ENCODE measurements at places on chromosomes 6 and 20.

DNA sequence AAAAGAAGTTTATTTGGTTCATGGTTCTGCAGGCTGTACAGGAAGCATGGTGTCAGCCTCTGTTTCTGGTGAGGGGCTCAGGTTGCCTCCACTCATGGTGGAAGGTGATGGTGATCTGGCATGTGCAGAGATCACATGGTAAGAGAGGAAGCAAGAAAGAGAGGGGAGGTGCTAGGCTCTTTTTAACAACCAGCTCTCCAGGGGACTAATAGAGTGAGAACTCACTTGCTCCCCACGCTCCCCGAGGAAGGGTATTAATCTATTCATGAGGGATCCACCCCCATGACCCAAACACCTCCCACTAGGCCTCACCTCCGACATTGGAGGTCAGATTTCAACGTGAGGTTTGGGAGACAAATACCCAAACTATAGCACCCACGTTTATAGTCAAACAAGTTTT lies 4.0 kb upstream of the GJB7 start:
- no peak for DNase-seq

GRCh38 chr6:108763931-108764579 lies 84.2 kb upstream of the ARMC2 start:
- DNase-seq = no peak

- no peak for DNase-seq
Observed at GRCh38 chr6:146587459-146587858, 11.3 kb upstream of the ADGB start.

DNA sequence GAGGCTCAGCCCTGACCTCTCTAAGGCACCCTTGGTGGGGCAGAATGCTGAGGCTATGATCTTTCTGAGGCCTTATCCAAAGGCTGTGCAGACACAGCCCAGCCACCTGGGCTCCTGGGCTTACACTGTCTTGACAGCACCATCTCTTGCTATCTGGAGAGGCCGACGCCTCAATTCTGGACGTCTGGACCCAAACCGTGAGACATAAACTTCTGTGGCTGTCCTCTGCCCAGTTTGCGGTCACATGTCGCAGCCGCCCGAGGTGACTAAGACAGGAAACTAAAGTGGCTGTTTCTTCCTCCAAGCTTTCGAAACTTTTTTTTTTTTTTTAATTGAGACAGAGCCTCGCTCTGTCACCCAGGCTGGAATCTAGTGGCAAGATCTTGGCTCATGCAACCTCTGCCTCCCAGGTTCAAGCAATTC lies 49.3 kb downstream of the PRR18 start:
- DNase-seq = peak; percentile 65

- DNase-seq = no peak
Observed at GRCh38 chr6:20952699-20953474, 418.6 kb downstream of the CDKAL1 start.

- DNase-seq = no peak
Observed at GRCh38 chr6:39426073-39426456, 103.6 kb upstream of the KCNK16 start.

DNA sequence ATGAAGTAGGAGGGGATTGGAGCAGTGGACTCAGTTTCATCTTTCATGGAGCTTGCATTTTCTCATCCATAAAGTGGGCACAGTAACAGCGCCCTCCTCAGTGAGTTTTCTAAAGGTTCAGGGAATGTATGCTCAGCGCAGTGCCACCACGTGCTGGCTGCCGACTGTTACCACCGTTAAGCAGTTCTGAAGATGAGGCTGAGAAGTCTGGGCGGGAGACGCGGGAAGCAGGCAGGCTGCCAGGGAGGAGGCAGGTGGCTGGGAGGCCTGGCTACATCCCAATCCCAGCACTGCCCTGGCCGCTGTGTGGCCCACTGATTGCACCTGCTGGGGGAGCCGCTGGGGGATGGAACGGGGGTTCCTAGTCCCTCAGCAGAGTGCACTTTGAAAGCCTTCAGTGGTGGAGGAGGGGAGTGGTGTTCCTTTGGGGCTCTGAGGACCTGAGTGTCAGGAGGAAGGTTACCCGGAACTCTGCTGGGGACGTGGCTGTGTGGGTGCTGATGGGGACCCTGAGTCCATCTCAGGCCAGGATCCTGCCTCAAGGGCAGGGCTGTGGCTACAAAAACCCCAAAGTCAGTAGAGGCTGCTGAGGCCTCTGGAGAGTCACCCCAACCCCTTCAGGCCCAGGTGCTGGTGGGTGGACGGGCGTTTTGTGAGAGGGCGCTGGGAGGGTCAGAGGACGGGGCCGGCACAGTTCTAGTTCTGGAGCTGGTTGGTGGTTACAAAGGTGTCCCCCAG lies 28.0 kb upstream of the PHACTR3 start:
- DNase-seq = no peak

- no peak for DNase-seq
Observed at GRCh38 chr6:165805636-165806035, 142.6 kb upstream of the PDE10A start.

- peak; percentile 91 for DNase-seq
Observed at GRCh38 chr6:107674995-107675738, 148.9 kb downstream of the SCML4 start.

GRCh38 chr6:112626468-112627082 lies 279.4 kb downstream of the RFPL4B start:
- DNase-seq = no peak

GRCh38 chr20:32437391-32438074 lies 79.4 kb downstream of the ASXL1 start:
- DNase-seq = no peak

- DNase-seq = no peak
Observed at GRCh38 chr20:3311623-3312022, 72.6 kb upstream of the SLC4A11 start.

DNA sequence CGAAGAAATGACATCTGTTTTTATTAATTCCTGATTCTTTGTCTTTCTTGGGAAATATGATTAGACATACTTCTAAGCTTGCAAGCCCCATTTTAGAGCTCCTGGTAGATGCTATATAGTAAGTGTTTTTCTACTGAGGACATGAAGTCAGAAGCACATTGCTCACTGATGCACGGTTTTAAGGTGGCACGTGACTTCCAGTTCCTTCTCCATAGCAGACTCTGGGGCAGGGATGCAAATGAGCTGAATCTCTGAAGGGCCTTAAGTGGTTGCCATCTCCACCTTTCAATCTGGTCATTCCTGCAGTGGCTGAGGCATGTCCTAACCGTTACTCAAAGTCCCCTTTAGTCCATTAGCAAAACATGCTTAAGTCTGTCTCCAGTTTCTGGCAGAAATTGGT lies 421.2 kb upstream of the HTR1E start:
- DNase-seq = no peak

GRCh38 chr6:89640804-89641203 lies 2.3 kb upstream of the LYRM2 start:
- no peak for DNase-seq

GRCh38 chr20:60589623-60590022 lies 631.4 kb downstream of the CDH26 start:
- peak; percentile 16 for DNase-seq

GRCh38 chr6:87968435-87969278 lies 79.0 kb upstream of the SPACA1 start:
- DNase-seq = peak; percentile 45

DNA sequence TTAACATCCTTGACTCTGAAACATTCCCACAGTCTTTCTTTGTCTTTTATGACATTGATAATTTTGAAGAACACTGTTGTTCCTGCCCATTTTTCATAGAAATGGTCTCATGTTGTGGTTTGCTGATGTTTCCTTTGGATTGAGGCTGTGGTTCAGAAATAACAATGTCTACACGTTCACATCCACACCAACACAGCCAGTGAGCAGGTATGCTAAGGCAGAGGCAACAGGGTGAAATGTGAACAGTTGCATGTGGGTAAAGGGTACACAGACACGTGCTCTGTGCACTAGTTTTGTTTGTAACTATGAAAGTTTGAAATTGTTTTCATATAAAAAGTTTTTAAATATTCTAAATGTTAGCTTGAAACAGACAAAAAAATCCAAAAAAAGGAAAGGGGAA lies 78.4 kb downstream of the GINS1 start:
- DNase-seq = no peak

- DNase-seq = no peak
Observed at GRCh38 chr6:87905101-87905641, 142.5 kb upstream of the SPACA1 start.

DNA sequence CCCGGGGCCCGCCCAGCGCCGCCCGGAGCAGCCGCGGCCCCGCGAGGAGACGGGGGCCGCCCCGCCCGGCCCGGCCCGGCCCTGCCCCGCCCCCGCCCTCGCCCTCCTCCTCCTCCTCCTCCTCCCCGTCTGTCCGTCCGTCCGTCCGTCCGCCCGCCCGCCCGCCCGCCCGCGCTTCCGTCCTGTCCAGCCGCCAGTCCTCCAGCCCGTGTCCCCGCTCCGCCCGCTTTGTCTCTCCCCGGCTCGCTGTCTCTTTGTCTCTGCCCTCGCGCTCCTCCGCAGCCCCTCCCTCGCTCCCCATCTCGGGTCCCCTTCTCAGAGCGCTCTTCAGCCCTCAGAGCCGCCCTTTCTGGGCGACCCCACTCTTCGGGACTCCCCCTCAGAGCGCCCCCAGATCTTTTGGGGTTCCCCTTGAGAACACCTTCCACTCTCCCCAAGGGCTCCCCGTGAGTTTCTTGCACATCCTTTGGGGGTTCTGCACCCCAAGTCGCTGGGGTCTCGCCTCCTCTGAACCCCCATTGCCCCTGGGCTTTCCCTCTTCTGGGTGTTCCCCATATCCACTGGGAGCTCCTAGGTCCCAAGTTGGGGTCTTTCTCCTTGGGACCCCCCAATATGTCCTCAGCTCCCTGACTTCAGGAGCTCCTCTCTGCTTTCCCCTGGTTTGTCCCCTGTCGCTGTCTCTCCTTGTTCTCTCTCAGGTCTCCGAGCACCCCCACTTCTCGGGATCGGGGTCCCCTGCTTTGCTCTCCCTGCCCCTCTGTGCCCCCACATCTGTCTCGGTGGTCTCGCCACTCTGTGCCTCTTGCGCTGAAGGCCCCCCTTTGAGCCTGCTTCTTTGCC lies 79.5 kb upstream of the MYL9 start:
- peak; percentile 47 for DNase-seq

DNA sequence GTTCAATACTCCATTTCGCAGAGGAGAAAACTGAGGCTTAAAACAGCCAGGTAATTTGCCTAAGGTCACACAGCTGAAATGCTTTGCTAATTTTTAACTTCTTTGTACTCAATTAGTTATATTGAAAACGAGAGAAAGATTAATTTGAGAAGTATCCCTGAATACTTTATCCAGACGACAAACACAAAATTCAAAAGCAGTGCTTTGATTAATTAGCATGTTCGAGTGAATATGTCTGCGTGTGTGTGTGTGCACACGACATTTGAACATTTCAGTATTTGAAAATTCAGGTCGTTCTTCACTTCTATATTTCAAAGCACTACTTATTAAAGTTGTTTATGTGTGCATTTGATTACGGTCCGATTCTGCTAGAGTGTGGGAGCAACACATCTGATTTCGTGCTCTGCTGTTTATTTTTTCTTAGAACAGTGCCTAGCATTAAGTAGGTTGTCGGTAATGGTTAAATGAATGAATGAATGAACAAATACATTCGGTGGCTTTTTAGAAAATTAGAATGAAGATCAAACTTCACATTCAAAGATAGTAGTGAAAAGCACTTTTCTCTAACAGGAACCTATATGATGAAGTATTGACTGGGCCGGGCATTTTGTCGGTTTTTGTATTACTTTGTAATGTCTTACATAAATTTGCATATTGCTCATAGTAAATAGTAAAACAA lies 36.9 kb upstream of the SYNCRIP start:
- peak; percentile 39 for DNase-seq

- DNase-seq = no peak
Observed at GRCh38 chr6:34239500-34239825, 2.8 kb downstream of the HMGA1 start.

- DNase-seq = no peak
Observed at GRCh38 chr6:73139681-73140383, 85.5 kb downstream of the KHDC1L start.

- no peak for DNase-seq
Observed at GRCh38 chr6:156262014-156262413, 515.2 kb upstream of the ARID1B start.

DNA sequence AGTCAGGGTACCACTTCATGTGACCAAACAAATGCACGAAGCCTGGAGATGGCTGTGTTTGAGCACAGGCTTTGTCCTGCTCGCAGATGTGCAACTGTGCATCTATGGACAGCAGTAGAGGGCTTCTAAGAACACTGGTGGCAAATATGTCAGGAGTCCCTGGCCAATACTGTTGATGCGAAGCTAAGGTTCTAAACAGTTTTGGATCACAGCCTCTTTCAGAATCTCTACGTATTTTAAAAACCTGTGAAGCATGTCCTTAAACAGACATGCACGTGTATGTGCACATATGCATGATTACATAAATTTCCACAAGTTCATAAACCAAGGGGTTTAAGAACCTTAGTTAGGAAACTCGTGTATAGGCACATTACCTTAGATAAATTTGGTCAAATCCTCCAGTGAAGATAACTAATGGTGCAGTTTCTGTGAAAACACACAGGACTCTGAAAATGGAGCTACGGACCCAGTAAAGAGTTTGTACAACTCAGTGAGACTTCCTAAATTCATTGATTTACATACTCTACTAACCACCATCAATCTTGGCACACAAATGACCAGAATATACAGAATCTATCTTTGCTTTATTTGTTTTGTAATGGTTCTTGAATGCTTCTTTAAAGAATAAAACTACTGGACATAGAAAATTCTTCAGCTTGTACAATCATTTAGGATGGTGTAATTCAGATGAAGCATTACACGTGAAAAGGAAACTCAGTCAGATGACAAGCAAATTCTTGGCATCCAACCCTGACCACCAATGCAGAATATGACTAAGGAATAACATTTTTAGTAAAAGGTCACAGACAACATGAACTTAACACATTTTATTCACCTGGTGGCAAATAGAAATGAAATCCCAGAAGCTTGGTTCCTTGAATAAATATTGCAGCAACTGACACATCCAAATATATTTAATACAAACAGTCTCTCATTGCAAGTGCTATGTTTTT lies 27.4 kb downstream of the KCNQ5 start:
- DNase-seq = no peak

- no peak for DNase-seq
Observed at GRCh38 chr6:169571123-169571962, 130.5 kb downstream of the WDR27 start.

- no peak for DNase-seq
Observed at GRCh38 chr6:152207915-152208714, 400.6 kb downstream of the ESR1 start.

DNA sequence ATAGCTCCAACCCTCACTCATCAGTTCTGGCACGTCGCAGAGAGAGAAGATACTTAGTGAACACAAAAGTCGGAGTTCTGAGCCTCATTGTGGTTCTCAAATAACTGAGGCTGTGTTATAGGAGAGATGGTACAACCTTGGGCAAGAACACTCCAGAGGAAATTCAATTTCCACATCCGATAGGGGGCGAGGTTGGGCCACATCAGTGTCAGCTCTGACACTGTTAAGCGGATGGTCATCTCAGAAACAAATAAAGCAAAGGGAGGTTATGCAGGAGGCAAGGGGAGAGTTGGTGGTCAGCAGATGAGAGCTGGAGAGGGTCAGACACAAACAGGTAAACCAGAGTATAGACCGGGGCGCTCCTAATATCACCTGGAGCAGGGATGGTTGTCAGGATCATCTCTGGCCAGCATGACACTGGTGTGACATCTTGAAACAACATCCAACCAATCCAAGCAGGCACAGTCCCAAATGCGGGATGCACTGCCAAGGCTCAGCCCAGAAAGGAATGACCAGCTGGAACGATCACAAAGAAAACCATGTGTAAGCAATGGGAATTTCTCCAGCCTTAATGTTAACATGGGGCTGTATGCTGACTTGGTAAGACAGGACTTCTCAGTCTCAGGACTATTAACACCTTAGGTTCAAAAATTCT lies 331.8 kb downstream of the HACE1 start:
- peak; percentile 22 for DNase-seq
